Activated naive CD8-positive, alpha-beta T cell treated with anti-CD3 and anti-CD28 coated beads, Interleukin-2, amount 50 U/mL, for 24 hours (primary cell): ENCODE measurements at places on chromosomes 2 and 18.

DNA sequence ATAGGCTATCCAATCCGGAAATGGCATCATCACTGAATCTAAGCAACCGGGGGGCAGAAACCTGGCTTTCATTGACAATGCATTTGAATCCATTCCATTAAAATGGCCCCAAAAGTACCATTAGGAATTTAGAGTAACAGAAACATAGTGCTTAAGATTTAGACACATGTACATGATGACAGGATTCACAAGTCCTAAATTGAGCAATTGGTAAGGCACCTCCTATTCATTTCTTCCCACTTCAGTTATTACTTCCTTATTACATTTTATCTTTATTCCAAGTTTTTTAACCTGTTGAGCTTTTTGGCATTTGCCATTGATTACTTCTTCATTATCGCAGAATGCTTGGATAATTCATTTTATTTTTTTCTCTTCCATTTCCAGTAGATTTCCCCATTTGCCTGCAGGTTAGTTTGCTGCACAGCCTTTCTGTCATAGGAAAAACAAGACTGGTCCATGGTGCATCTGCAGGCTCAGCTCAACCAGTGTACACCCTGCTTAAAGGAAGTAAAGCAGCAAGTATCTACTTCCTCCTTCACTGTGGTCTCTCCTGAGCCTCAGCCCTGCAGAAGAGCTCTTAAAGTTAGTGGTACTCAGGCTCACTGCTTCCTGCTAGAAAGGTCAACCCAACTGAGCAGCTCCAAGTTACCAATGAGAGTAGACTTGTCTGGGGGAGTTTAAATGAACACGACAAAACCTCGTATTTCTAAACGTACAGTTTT, 89.2 kb downstream of the DOCK10 start:
- H3K27me3 ChIP-seq = no peaks in the 10 kb centered on the region
- peaks cover 95% of the 10 kb centered on the region for H3K4me1 ChIP-seq
- peak overlapping the region; percentile 57 for H3K4me3 ChIP-seq

DNA sequence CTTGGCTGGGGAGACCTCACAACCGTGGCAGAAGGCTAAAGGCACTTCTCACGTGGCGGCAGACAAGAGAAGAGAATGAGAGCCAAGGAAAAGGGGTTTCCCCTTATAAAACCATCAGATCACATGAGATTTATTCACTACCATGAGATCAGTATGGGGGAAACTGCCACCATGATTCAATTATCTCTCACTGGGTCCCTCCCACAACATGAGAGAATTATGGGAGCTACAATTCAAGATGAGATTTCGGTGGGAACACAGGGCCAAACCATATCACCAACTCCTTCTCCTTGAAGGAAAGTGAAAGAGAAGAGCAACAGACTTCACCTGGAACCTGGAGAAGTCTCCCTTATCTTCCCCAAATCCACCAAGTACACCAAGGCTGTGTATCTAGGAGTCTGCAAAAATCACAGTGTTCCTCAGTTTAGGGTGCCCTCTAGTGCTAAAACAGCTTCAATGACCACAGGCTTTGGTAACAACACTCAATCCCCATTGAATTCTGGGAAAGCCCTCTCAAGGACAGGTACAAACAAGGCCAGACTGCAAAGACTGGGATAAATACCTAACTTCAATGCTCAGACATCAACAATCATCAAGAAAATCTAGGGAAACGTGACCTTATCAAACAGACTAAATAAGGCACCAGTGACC, 148.8 kb upstream of the SRD5A2 start:
- H3K4me3 ChIP-seq = no peak overlapping the region
- H3K36me3 ChIP-seq = no peaks in the 10 kb centered on the region

GRCh38 chr2:18516112-18516511, 44.3 kb downstream of the RDH14 start:
- DNase-seq = no peak
- no peak overlapping the region for H3K4me3 ChIP-seq
- H3K27me3 ChIP-seq = peaks cover 27% of the 10 kb centered on the region
- H3K4me1 ChIP-seq = no peaks in the 10 kb centered on the region

GRCh38 chr18:66136039-66136438, 385.2 kb downstream of the CDH7 start:
- DNase-seq = no peak
- no peaks in the 10 kb centered on the region for H3K4me1 ChIP-seq
- no peaks in the 10 kb centered on the region for H3K36me3 ChIP-seq
- no peak overlapping the region for H3K27ac ChIP-seq
- H3K27me3 ChIP-seq = no peaks in the 10 kb centered on the region

DNA sequence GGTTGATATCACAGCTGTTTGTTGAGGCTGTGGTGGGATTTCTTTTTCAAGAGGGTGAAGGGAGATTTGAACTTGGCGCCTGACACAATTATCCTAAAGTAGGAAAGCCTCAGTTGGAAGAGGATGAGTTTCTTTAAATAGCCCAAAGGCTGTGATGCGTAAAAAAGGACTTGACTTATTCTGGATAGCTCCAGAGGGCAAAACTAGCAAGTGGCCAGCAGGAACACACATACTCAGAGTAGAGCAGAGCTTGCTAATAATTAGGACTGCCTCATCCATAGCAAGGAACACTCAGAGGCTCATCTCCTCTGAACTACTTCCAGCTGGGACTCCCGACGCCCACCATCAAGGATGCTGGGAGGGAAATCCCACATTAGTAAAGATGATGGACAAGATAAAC, 74.0 kb downstream of the AFF3 start:
- peaks cover 3% of the 10 kb centered on the region for H3K36me3 ChIP-seq
- peaks cover 7% of the 10 kb centered on the region for H3K27me3 ChIP-seq
- no peak overlapping the region for H3K4me3 ChIP-seq

- H3K27me3 ChIP-seq = no peaks in the 10 kb centered on the region
- H3K4me3 ChIP-seq = no peak overlapping the region
- no peaks in the 10 kb centered on the region for H3K36me3 ChIP-seq
- DNase-seq = no peak
- H3K27ac ChIP-seq = no peak overlapping the region
Observed at GRCh38 chr18:75249175-75249518, 38.5 kb downstream of the TSHZ1 start.

DNA sequence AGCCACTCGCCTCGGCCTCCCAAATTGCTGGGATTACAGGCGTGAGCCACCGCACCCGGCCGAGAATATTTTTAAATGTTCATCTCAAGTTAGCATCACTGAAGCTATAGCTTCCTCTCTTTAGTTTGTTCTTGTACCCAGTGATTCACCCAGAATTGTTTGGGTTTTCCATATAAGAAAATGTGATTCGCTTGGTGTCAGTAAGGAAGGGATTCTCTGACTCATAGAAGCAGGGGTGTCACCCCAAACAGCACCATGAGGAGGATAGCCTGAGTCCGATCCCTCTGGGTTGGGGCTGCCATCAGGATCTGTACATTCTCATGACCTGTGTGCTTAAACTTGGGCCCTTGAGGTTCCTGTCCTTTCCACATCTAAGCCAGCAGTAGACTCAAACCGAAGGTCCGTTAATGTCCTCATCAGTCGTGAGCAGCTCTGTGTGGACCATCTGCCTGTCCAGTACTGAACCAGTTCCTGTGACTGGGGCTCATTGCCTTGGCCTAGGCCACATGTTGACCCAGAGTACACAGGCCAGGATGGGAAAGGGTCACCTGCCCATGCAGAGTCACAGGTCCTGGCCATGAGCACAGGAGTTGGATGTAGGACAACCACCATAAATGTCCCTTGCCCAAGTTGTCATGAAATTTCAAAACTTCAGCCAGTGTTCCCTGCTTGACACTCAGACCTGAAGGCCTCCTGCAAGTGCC, 311.9 kb downstream of the GBX2 start:
- H3K4me1 ChIP-seq = no peaks in the 10 kb centered on the region
- no peak overlapping the region for H3K4me3 ChIP-seq
- H3K27ac ChIP-seq = no peak overlapping the region
- H3K36me3 ChIP-seq = no peaks in the 10 kb centered on the region
- peaks cover 2% of the 10 kb centered on the region for H3K27me3 ChIP-seq

DNA sequence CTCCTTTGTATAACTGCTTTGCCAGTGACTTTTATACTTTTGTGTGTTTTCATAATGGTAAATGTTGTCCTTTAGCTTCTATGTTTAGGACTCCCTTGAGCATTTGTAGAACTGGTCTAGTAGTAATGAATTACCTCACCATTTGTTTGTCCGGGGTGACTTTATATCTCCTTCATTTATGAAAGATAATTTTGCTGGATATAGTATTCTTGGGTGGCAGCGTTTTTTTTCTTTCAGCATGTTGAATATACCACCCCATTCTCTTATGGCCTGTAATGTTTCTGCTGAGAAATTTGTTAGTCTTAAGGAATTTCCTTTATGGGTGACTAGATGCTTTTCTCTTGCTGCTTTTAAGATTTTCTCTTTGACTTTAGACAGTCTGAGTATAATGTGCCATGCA, 56.0 kb downstream of the GPC1 start:
- no peak for DNase-seq
- no peaks in the 10 kb centered on the region for H3K4me1 ChIP-seq
- H3K27me3 ChIP-seq = no peaks in the 10 kb centered on the region
- H3K27ac ChIP-seq = no peak overlapping the region

GRCh38 chr18:79924814-79925731, 26.4 kb downstream of the SLC66A2 start:
- peaks cover 35% of the 10 kb centered on the region for H3K36me3 ChIP-seq
- no peak overlapping the region for H3K4me3 ChIP-seq
- no peaks in the 10 kb centered on the region for H3K27me3 ChIP-seq
- H3K4me1 ChIP-seq = no peaks in the 10 kb centered on the region
- H3K27ac ChIP-seq = no peak overlapping the region

GRCh38 chr2:53509831-53510388, 257.7 kb upstream of the CHAC2 start:
- H3K4me1 ChIP-seq = no peaks in the 10 kb centered on the region
- no peak overlapping the region for H3K27ac ChIP-seq
- no peak overlapping the region for H3K4me3 ChIP-seq
- no peak for DNase-seq
- no peaks in the 10 kb centered on the region for H3K27me3 ChIP-seq

- H3K4me1 ChIP-seq = no peaks in the 10 kb centered on the region
- H3K27me3 ChIP-seq = no peaks in the 10 kb centered on the region
- H3K27ac ChIP-seq = no peak overlapping the region
- H3K4me3 ChIP-seq = no peak overlapping the region
- DNase-seq = no peak
- H3K36me3 ChIP-seq = no peaks in the 10 kb centered on the region
Observed at GRCh38 chr2:208370881-208371633, 35.5 kb upstream of the PTH2R start.

GRCh38 chr2:209593930-209594329, 170.1 kb downstream of the MAP2 start:
- no peaks in the 10 kb centered on the region for H3K36me3 ChIP-seq
- no peak for DNase-seq
- no peaks in the 10 kb centered on the region for H3K27me3 ChIP-seq
- no peak overlapping the region for H3K4me3 ChIP-seq
- H3K27ac ChIP-seq = no peak overlapping the region

DNA sequence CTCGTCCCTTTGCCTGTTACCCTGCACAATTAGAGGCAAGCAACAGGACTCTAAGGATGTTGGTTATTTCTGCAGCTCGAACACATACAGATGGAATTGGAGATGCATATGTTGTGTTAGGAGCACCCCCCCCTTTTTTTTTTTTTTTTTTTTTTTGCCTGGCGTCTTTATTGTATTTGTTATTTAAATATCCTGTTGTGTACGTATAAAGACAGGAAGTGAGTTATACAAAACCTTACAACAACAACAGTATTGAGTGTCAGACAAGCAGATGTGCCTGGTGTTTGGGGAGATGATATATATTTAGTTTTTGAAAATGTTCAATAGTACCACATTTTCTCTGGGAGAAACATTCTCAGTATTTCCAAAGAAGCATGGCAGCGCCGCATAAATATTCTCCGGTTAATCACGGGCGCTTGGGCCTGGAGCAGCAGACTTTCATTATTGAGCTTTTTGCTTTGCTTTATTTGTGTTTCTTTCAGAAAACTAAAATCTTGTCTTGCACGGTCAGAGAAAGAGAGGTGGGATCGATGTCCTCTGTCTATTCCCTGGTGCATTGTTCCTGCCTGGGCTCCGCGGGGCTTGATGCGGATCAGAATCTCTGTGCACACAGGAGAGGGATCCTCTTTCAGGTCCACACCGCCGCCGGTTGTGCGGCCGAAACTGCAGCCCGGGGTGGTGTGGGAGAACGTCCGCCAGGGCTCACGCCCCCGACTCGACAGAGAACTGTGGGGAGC, 23.2 kb upstream of the ZNF516 start:
- H3K4me1 ChIP-seq = peaks cover 20% of the 10 kb centered on the region
- peak; percentile 19 for DNase-seq
- H3K27me3 ChIP-seq = peaks cover 40% of the 10 kb centered on the region
- H3K27ac ChIP-seq = no peak overlapping the region

DNA sequence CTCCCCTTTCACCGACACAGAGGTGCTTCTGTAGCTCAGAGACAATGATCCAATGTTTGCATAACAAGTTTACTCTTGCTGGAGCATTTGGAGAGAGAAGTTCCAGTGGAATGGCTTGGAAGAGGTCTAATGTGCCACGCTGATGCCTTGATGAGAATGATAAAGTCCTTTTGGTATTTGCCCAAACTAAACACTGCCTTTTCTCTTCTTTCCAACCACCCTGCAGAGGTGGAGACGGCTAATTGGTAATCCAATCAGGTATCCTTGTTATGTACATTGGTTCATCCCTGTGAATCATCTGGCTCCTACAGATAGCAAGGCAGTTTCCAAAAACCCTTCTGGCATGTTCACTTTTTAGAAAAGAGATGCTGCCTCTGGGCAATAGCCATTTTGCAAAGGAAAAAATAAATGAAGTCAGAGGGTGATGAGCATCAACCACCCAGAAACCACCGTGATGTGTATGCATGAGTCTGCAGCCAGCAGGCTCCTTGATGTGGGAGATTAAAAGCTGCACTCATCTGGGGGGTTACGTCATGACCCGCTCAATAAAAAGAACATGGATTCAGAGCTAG, 40.6 kb downstream of the KIAA2012 start:
- no peak for DNase-seq
- peaks cover 19% of the 10 kb centered on the region for H3K27me3 ChIP-seq
- no peak overlapping the region for H3K27ac ChIP-seq
- H3K36me3 ChIP-seq = no peaks in the 10 kb centered on the region
- H3K4me1 ChIP-seq = no peaks in the 10 kb centered on the region

DNA sequence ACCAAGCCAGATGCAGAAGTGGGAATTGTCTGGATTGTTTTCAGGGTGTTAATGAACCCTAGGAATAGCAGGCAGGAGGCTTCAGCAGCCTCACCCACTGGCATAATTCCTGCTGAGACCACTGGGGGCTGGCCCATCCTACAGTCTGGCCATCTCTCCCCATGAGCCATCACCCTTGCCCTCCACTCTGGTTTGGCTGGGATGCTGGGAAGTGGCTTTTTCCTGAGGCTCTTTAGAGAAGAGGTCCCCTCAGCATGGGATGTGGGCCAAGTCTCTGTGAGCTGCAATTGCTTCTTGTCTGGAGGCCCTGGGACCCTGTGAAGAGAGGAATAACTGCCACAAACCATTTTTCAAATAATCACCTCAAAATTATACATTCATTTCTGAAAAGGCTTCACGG, 4.0 kb downstream of the TCF7L1 start:
- no peak overlapping the region for H3K27ac ChIP-seq
- no peak for DNase-seq

GRCh38 chr2:96702098-96702785, 37.6 kb downstream of the LMAN2L start:
- H3K27me3 ChIP-seq = no peaks in the 10 kb centered on the region
- no peak for DNase-seq
- H3K4me3 ChIP-seq = no peak overlapping the region
- H3K36me3 ChIP-seq = peaks cover 8% of the 10 kb centered on the region
